ENCODE measurements at places on chromosomes 2 and 18.

DNA sequence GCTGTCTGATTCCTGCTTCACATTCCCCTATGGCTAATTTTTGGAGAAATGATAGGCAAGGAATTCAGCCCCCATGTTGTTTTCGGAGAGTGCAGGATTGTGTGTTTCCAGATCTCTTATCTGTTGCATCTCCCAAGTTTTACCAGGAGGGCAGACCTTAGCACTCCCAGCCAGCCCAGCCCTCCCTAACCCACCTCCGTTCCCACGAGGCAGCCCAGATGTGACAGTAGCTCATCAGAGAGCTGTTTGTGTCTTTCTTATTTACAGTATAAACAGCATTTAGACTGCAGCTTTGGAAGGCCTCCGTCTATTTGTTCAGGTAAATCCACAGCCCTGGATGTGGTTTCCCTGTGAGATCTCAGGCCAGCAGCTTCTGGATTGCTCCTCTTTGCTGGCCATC lies 91.6 kb downstream of the THNSL2 start:
- DNase-seq, result no peak

- no peak for DNase-seq
These were observed 42.5 kb upstream of the GLI2 start for GRCh38 chr2:120693121-120693520.

DNA sequence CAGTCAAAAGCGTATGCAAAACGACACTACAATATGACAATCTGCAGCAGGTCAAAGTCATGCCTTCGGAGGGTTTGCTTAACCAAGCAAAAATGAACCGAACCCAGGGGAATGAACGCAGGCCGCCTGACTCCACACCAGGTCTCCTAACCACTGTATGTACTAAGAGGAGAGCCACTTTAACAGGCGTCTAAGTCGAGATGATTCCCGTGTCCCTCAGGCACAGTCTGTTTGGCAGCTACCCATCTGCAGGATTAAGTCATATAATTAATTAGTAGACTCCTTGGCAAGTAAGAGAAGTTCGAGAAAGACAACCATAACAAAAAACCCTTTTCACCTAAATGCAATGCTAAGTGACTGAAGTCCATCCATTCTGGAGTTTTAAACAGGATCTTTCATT lies 15.2 kb downstream of the CYB5A start:
- DNase-seq, result no peak

DNA sequence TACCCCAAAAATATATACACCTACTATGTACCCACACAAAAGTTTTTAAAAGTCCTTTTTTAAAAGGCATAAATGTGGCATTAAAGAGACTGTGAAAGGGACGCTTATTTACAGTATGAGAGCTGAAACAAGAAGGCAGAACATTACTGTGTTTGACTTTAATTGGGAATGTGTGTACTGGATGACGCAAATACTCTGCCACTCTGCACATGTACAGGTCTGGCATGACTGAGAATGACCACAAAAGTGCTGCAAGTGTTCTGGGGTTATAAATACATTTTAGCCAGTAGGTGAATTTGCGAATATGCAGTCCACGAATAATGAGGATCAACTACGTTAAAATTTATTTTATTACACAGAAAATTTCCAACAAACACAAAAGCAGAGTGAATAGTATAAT lies 11.4 kb downstream of the DARS1 start:
- DNase-seq, result no peak

DNA sequence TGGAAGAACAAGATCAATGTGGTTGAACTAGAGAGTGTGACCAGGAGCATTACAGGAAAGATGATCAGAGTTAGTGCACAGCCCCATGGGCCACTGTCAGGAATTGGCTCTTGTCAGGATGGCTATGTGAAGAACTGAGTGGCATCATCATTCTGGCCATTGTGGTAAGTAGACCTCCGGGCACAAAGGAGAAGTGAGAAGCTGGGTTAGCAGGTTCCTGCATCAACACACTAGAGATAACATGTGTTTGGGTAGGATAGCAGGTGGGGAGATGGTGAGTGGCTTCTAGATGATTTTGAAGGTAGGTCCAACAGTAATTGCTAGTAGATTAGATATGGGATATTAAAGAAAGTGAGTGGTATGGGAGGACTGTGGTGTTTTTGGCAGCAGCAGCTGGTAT lies 408.2 kb downstream of the TSN start:
- no peak for DNase-seq

DNA sequence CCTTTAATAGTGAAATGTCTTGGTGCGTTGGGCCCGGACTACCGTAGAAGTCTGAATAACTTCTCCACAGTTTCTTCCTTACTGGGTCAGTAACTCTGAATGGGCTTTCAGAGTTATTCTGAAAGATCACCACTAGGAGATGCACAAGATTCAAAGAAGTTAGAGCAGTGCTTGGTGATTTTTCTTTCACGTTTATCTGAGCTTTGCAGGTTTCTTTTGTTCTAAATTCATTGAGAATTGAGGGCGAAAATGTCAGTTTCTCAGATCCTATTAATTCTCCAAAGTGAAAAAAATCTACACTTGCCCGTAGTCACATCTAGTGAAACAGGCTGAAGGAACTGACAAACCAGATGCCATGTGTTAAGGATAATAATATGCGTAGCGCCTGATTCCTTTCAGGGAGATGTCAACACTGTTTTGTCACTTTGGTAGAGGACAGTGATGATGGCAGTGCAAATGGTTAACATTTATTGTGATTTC lies 70.1 kb downstream of the QPCT start:
- no peak for DNase-seq

DNA sequence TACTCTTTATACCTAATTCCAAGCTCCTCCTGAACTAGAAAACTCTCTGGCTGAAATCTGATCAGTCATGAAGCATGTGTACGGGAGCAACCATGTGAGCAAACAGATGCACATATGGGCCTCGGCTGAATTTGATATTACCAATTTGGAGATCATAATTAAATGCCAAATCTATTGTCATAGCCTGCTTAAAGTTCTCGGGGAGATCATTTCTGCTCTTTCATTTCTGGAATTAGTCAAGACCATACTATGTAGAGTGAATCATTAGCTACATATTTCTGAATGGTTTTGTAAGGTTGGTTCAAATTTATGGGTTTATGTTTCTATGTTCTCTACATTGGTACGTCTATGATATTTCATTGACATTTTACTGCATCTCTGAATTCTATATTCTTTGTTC lies 205.5 kb downstream of the UBE2E3 start:
- DNase-seq, result no peak

GRCh38 chr2:108293850-108294249 lies 5.2 kb downstream of the SULT1C2 start:
- DNase-seq, result no peak

- DNase-seq, result no peak
These were observed 86.0 kb downstream of the RTN4 start for GRCh38 chr2:54964271-54964670.

DNA sequence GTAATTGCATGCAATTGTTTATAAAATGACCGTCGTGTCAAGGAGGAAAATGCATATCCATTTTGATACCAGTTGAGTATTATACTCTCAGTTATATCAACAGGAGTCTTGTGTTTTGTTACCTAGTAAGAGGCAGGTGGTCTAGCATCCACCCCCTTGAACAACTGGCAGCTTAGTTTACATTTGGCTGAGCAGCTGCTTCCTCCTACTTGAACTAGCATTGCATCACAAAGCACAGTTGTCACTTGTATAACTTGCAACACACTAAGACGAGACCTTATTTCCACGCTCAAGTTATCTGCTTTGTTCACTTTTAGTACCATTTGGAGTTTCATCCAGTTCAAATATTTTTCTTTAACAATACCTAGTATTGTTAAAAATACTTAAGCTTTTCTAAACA lies 75.4 kb upstream of the UBE2E3 start:
- no peak for DNase-seq
